ENCODE measurements at places on chromosomes 12 and 14.

- no peak for DNase-seq
These were observed 3.7 kb upstream of the MMP17 start for GRCh38 chr12:131824450-131824849.

GRCh38 chr12:109782326-109782703 lies 50.9 kb downstream of the TRPV4 start:
- DNase-seq: no peak

- no peak for DNase-seq
These were observed 6.2 kb downstream of the OR4N5 start for GRCh38 chr14:20144820-20145219.

DNA sequence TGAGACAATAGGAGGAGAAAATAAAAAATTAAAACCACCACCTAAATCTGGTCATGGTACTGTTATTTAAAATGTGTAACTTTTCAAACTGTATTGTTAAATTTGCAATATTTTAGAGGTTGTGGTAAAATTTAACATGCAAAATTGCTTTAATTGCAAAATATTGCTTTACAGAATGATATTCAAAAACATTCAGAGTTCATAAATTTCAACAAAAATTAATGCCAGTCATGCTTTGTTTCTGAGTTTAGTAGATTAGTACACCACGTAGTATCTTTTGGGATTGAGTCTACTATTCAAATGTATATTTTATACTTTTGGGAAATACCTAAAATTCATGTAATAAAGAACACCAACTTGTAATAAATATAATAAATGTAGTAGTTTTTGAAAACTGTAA lies 18.3 kb downstream of the ETFRF1 start:
- DNase-seq: no peak

GRCh38 chr12:122845041-122845864 lies 10.0 kb downstream of the HIP1R start:
- no peak for DNase-seq

GRCh38 chr12:75812271-75813018 lies 219.1 kb downstream of the PHLDA1 start:
- peak; percentile 46 for DNase-seq

DNA sequence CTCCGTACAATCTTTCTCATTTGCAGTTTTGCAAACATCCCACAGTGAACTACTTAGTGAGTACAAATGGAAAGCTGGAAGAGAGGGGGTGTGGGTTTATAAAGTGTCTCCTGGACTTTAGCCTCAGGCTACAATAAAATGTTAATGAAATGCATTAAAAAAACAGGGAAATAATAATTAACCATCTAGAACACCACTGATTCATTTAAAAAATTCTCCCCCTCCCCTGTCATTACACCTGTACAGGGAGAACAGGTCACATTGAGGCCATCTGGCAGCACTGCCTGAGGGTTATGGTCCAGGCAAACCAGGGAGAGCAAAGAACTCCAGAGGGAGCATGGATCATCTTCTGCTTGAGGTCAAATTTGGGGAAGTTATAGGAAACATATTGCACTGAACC lies 96.3 kb downstream of the TSPAN8 start:
- no peak for DNase-seq

- DNase-seq: peak; percentile 80
These were observed 224.6 kb upstream of the CRY1 start for GRCh38 chr12:107317751-107318555.

GRCh38 chr14:91119556-91120311 lies 5.9 kb downstream of the DGLUCY start:
- no peak for DNase-seq

DNA sequence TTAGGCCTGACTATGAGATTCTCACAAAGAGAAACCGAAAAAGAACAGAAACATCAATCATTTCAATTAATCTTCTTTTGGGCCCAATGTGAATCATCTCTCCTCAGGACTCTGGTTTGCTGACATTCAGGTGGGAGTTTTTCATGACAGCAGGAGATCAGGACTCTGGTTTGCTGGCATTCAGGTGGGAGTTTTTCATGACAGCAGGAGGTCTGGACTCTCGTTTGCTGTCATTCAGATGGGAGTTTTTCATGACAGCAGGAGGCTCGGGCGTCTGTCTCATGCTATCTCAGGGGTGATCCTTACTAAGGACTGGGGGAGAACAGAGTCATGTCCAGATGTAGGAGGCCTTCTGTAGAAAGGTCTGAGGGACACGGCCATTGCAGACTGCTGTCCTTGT lies 40.1 kb upstream of the PARP11 start:
- DNase-seq: no peak

DNA sequence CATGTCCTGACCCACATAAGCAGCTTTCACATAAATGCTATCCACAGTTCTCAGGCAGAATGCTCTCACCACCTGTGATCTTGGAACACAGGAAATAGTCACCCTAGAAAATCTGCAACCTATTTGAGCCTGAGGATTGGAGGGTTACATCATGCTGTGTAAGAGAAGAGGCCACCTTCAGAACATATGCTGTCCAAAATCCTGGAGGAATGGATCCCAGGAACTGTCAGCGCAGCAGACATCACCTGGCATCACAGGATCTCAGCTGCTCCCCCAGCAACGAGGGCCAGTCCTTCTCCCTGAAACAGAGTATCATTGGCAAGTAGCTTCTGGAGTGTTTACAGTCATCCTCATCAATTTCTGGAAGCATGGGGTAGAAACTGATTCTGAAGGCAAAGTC lies 63.2 kb upstream of the LTA4H start:
- DNase-seq: no peak

DNA sequence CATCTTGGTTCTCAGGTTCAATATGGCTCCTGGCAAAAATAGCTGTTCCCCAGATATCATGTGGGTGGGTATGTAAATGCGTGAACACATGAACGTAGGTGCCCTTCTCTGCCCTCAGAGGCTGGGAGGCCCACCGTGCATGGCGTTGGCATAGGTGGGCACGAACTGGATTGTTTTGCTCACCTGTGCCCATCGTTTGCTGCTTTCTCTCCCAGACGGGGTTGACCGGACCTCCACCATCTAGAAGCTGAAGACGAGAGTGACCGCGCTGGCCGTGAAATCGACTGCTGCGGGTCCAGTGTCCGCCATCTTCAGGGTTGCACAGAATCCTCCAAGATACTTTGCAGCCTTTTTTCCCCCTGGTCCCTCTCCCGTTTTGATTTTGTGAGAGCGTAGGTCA lies 113.9 kb downstream of the GCH1 start:
- no peak for DNase-seq

DNA sequence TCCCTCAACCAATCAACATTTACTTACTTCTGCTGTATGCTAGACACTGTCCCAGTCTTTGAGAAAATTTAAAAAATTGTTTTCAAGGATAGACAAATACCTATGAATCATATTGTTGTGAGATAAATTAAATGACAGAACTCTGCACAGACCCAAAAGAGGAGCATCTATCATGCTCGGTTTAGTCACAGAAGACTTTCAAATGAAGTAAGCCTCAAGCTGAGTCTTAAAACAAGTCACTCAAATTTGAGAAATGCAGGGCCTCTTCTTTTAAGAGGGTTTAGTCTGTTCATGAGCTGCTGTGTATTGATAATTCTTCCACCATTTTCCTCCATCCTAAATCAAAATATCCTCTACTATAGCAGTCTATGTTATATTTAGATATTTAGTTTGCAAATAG lies 24.4 kb upstream of the COCH start:
- no peak for DNase-seq
